Urothelium cell line (cell line): ENCODE measurements at places on chromosomes 4 and X.

DNA sequence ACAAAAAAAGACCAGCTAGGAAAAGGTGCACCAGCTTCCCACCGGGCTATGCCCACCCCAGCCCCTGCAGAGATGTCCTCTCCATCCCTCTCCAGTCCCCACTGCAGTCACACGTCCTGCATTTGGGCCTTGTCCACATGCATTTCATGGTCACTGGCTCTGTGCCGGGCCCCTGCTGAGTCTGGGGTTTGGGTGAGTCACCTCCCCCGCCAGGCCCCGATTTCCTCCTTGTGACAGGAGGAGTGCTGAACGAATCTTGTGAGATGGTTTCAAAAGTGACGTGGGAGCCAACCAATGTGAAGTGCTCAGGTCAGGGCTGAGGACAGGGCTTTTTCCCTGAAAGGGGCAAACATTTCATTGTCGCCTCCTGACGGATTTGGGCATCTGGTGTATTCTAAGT is 7.1 kb downstream of the CPZ start:
- no peak for DNase-seq

DNA sequence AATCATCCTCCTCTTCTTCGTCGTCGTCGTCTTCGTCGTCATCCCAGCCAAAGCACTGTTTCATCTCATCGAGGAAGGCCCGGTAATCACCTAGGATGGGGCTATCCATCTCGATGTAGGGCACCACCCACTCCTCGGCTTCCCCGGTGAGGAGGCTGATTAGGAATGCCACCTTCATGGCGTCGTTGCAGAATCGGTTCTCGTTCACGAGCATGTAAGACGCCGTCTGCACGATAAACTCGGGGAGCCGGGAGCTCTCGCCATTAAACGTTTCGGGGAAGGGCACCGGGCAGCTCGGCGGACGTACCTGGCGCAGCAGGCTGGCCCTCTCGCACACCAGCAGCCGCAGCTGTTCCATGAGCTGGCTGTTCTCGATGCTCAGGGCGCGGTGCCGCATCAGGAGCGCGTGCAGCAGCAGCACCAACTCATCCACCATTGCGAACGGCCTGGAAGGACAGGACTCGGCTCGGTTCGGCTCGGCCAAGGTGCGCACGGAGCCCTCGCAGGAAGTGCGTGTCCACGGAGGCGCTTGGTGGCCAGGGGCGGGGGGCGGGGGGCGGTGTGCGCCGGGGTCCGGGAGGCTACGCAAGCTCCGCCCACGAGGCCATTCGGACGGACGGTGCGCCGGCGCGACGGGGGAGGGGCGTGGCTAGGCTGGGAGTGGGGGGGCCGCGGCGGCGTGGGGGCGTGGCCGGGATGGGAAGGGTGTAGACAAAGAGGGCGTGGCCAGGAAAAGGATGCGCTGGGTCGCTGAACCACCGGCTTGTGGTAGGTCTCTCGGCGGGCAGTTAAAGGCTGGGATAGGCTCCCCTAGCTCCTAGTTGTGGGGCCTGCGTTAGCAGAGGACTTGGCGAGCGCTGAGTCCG is at the start of gene LDOC1:
LDOC1 (minus strand) TSS at position 544 of the 866 bp plus-strand sequence; CDS start at position 436, 108 bp downstream.
- DNase-seq: peak; percentile 77

DNA sequence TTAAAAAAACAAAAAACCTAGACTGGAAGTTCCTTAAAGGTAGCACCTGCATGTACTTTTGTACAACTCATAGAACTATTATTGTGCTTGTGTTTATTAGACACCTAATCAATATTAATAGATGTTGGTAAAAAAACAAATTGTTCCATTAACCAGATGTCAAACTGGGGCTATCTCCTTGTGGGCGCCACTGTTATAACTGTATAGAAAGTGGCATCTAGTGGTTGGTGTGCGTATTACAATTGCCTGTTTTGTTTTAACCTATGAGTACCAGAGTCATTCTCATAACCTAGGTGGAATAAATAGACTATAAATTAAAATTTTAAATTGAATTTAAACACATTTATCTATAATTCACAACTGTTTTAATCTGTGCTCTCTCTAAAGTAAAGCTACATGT is 97.4 kb downstream of the COL4A5 start:
- peak; percentile 1 for DNase-seq

DNA sequence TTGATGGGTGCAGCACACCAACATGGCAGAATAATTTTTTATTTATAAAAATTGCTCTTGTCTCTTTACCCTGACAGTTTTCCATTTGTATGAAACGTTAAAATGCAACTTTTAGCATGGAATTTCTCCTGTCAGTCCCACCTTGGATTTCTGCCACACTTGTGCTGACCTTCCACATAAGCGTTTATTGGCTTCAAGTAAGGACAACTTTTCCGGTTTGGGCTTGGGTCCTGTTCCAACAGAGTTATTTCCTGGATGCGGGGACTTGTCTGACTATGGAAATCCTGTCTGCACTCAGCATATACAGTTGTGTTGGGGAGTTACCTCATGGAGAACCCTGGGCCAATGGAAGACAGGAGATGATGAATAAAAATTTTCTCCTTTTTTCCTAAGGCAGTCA is 294.7 kb downstream of the NAF1 start:
- DNase-seq: no peak
